ENCODE measurements at places on chromosomes 2 and 18.

GRCh38 chr2:216004697-216005283 is 8.6 kb downstream of the MREG start:
- DNase-seq: no peak
- no peak overlapping the region for H3K27ac ChIP-seq
- no peaks in the 10 kb centered on the region for H3K27me3 ChIP-seq
- peaks cover 17% of the 10 kb centered on the region for H3K4me1 ChIP-seq

GRCh38 chr2:220424561-220424960 is 797.1 kb downstream of the SLC4A3 start:
- H3K4me3 ChIP-seq: no peak overlapping the region
- no peak for DNase-seq
- no peaks in the 10 kb centered on the region for H3K36me3 ChIP-seq
- no peaks in the 10 kb centered on the region for H3K27me3 ChIP-seq
- H3K27ac ChIP-seq: no peak overlapping the region
- no peaks in the 10 kb centered on the region for H3K4me1 ChIP-seq

GRCh38 chr18:2324459-2324858 is 246.8 kb downstream of the METTL4 start:
- H3K27me3 ChIP-seq: no peaks in the 10 kb centered on the region
- no peaks in the 10 kb centered on the region for H3K36me3 ChIP-seq
- H3K4me1 ChIP-seq: no peaks in the 10 kb centered on the region
- no peak overlapping the region for H3K4me3 ChIP-seq

- no peak overlapping the region for H3K4me3 ChIP-seq
- no peaks in the 10 kb centered on the region for H3K4me1 ChIP-seq
- DNase-seq: no peak
- no peaks in the 10 kb centered on the region for H3K27me3 ChIP-seq
Measured at GRCh38 chr2:112195950-112196349, 57.8 kb downstream of the FBLN7 start.

DNA sequence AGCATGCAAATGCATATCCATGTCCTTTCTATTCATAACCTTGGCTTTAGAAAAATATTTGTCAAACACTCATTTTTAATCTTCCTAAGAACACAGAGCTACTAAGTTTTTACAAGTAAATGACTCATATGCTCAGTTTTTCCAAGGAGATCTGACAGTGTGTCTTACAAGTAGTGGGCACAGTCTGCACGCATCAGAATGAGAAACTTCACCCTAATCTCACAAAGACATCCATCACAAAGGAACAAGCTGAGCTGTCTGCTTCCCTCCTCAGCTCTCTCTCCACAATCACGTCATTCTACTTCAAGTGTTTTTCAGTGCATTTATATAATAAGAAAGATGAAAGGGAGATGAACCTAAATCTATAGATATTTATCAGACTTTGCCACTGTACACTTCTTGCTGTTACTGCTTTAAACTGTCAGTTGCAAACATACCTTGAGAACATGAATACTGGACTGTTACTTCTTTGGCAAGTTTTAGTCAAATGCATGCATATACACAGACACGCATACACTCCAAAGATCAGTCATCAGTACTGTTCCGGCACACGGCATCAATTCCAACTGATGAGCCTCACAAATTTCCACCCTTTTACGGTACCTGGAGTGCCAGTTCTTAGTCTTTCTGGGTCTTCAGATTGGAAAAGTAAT is 75.7 kb downstream of the RBMS1 start:
- no peak for DNase-seq
- peaks cover 10% of the 10 kb centered on the region for H3K4me1 ChIP-seq
- no peaks in the 10 kb centered on the region for H3K36me3 ChIP-seq
- no peak overlapping the region for H3K4me3 ChIP-seq

GRCh38 chr18:48085781-48086487 is 155.5 kb upstream of the SMAD2 start:
- no peak overlapping the region for H3K4me3 ChIP-seq
- H3K36me3 ChIP-seq: no peaks in the 10 kb centered on the region
- no peak overlapping the region for H3K27ac ChIP-seq
- no peak for DNase-seq
- H3K27me3 ChIP-seq: no peaks in the 10 kb centered on the region

GRCh38 chr2:105525201-105525600 is 126.3 kb upstream of the FHL2 start:
- no peaks in the 10 kb centered on the region for H3K36me3 ChIP-seq
- H3K27ac ChIP-seq: no peak overlapping the region
- H3K4me1 ChIP-seq: no peaks in the 10 kb centered on the region
- no peaks in the 10 kb centered on the region for H3K27me3 ChIP-seq
- no peak for DNase-seq
- no peak overlapping the region for H3K4me3 ChIP-seq

Data from neuronal stem cell (in vitro differentiated cells).